ENCODE measurements at places on chromosomes 6 and 20.
A peak's percentile ranks its signal among the peaks of the same experiment; 100 is the strongest.

GRCh38 chr20:6868861-6869260 is 101.4 kb downstream of the BMP2 start:
- no peak for DNase-seq

GRCh38 chr6:41231246-41231645 is 3.1 kb downstream of the TREML4 start:
- no peak for DNase-seq

DNA sequence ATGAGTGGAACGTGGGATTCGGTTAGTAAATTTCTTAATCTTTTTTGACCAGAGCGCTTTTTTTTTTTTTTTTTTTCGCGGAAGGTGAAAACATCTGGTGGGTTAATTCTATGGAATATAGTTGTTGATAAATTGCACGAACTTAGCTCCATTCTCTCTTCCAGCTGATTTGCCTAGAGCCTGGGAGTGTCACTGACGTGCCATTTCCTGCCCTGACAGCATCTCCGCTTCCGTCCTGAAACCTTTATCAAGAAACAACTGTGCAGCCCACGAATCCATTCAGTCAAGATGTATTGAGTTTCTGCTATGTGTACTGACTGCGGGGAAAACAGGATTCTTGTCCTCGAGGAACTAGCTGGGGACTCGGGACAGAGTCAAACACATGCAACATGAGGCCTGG is 59.5 kb upstream of the TGM3 start:
- DNase-seq = no peak

DNA sequence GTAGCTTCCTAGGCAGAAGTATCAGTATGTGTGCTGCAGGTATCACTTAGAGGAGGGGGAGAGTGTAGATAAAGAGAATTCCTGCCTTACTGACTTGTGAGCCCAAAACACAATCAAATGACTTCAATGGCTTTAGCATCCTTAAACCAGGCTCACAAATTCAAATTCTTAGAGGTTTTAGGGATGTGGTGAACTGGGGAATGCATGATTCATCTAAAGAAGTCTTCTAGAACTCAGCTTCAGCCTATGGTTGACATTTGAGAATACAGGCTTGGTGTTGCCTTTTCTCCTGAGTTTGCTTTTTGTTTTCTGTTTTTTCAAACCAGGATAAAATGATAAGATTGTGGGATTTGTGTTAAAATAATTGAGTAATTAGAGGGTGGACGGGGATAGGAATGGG is 14.4 kb downstream of the SNRPC start:
- no peak for DNase-seq

GRCh38 chr6:3899970-3900439 is 50.8 kb downstream of the FAM50B start:
- DNase-seq = no peak

GRCh38 chr20:23096097-23096496 is 10.0 kb upstream of the CD93 start:
- no peak for DNase-seq

DNA sequence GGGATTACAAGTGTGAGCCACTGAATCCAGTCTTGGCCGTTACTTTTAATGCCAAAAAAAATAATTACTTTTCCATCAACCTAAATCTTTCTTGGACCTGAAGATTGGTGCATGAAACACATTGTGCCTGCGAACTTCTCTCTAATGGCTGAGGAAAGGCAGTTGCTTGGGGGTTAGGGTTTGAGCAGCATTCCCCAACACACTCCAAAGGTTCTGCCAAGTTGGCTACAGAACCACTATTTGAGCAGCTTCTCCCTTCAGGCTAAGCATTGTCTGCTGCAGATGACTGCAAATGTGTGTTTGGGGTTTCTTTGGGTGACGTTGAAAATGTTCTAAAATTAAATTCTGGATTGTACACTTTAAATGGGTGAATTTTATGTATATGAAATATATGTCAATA is 6.3 kb upstream of the LBP start:
- DNase-seq = no peak

GRCh38 chr6:169955731-169956437 is 204.5 kb downstream of the ERMARD start:
- DNase-seq = no peak

DNA sequence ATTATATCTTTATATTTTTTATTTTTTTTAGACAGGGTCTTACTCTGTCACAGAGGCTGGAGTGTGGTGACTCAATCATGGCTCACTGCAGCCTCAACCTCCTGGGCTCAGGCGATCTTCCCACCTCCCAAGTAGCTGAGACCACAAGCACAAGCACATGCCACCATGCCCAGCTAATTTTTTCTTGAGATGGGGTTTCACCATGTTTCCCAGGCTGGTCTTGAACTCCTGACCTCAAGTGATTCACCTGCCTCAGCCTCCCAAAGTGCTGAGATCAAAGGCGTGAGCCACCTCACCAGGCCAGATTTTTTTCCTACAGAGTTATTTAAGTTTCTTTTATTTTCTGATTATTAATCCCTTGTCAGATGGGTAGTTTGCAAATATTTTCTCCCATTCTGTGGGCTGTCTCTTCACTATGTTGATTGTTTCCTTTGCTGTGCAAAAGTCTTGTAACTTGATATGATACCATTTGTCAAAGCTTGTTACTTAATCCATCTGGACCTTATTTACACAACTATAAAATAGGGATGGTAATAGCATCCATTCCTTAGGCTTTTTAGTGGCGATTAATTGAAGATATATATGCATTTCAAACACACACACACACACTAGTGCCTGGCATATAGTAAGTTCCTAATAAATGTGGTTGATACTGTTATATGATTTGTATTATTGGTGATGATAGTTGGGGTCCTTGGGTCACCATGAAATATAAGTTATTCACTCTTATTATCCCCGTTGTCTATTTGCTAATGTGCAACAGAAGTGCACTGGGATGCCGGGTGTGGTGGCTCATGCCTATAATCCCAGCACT is 187.1 kb downstream of the BCAS1 start:
- no peak for DNase-seq

- DNase-seq = no peak
These were observed 29.2 kb downstream of the TFEB start for GRCh38 chr6:41705996-41706835.

DNA sequence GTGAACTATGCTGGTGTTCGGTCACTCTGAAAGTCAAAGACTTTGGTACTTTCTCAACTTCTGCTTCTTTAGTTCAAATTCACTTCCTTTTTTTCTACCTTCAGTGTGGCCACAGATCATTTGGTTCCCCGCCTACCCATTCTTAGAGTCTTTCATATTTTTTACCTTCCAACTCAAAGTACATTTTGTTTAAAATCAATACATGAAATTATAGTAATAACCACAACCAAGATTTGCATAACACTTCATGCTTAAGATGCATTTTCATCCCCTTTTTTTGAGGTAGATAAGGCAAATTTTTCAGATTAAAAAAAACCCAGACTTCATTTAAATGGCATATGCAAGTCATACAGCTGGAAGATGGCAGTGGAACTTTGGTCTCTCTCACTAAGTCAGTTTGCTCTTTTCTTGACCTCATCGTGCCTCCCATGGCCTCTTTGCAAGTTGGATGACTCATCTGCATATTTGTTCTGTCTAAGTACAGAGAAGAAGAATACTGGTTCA is 11.9 kb upstream of the CNR1 start:
- DNase-seq = no peak

- no peak for DNase-seq
These were observed 8.0 kb downstream of the TGM2 start for GRCh38 chr20:38156888-38157634.

- DNase-seq = no peak
These were observed 335.3 kb upstream of the NRSN1 start for GRCh38 chr6:23790756-23791155.

DNA sequence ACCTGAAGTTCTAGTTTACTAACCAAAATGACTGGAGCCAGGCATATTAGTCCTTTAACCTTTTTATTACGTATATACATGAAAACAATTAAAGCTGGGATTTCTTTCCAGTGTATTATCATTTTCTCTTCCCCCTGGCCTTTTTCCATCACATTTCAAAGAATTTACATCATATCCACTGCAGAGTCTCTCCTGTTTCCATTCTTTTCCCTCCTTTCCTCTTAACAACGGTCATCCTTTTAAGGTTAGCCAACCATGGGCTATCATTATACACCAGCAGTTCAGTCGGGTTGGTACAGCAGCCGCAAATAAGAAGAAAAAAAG is 104.6 kb downstream of the TFAP2A start:
- DNase-seq = peak; percentile 65

- DNase-seq = no peak
These were observed 31.3 kb upstream of the TRDN start for GRCh38 chr6:123668063-123668462.

- no peak for DNase-seq
These were observed 733.9 kb upstream of the CHD6 start for GRCh38 chr20:42352096-42352495.

GRCh38 chr6:1995636-1996035 is 249.8 kb downstream of the GMDS start:
- no peak for DNase-seq

GRCh38 chr6:39128106-39128505 is 13.1 kb upstream of the SAYSD1 start:
- no peak for DNase-seq

GRCh38 chr20:8777911-8778310 is 291.0 kb upstream of the PLCB4 start:
- DNase-seq = no peak

DNA sequence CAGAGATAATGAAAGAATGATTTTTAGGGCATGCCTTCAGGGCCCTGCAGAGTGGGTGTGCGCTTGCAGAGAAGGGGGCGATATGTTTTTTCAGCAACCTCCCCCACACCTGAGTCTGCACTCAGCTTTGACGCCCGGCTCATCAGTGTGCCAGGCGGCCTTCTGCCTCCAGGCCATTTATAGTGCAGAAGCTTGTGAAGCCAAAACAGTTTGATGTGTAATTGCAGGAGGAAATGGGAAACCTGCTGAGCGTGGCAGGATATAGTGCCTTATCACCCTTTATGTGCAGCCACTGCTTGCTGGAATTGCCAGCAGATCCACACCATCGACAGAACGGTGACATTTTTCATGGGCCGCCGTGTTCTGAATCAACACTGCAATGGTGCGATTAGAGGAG is 178.2 kb downstream of the CDH4 start:
- no peak for DNase-seq

GRCh38 chr6:27474672-27475071 is 1.8 kb upstream of the ZNF184 start:
- no peak for DNase-seq

DNA sequence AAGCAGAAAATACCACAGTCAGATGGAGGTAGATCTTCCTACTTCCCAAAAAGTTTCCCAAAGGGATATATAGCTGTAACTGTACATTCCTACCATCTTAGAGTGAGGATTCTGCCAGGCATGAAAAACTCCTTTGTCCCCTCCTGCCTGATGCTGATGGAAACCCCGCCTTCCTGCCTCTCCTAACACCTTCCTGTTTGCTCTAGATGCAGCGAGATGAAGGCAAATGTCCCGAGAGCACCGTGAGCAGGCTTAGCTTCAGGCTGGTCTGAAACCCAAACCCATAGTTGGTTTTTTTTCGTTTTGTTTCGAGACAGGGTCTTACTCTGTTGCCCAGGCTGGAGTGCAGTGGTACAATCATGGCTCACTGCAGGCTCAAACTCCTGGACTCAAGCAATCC is 55.6 kb downstream of the MYB start:
- no peak for DNase-seq

- no peak for DNase-seq
These were observed 83.1 kb downstream of the MRPL14 start for GRCh38 chr6:44044154-44044539.

DNA sequence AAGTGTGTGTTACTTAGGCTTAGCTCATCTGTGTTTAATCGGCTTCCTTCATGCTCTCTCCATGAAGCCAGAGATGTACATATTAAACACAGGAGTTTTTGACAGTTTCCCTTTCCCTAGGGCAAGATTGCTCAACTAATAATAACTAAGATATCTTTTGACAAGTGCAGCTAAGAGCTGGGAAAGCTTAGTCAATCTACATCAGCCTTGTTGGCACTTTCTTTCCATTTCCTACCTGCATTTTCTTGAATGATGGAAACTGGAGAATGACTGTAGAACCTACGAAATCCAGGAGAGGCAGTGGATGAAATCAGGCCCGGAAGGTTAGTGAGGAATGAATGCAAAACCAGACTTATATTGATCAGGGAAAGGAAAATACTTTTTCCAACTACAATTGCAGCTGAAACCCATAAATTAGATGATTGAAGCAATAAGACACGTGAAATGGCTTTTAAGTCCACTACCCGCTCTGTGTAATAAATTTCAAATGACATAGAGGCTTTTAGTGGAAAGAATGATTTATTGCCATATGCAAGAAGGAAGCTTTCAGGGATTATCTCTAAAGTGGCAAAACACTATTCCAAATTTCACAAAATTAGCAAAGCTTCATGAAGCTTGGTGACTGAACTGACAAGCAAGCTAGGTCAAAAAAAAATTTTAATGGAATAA is 237.2 kb upstream of the ID4 start:
- no peak for DNase-seq

- DNase-seq = no peak
These were observed 27.6 kb downstream of the TINAG start for GRCh38 chr6:54335871-54336270.

- no peak for DNase-seq
These were observed 29.7 kb downstream of the MTRES1 start for GRCh38 chr6:107057679-107058078.

DNA sequence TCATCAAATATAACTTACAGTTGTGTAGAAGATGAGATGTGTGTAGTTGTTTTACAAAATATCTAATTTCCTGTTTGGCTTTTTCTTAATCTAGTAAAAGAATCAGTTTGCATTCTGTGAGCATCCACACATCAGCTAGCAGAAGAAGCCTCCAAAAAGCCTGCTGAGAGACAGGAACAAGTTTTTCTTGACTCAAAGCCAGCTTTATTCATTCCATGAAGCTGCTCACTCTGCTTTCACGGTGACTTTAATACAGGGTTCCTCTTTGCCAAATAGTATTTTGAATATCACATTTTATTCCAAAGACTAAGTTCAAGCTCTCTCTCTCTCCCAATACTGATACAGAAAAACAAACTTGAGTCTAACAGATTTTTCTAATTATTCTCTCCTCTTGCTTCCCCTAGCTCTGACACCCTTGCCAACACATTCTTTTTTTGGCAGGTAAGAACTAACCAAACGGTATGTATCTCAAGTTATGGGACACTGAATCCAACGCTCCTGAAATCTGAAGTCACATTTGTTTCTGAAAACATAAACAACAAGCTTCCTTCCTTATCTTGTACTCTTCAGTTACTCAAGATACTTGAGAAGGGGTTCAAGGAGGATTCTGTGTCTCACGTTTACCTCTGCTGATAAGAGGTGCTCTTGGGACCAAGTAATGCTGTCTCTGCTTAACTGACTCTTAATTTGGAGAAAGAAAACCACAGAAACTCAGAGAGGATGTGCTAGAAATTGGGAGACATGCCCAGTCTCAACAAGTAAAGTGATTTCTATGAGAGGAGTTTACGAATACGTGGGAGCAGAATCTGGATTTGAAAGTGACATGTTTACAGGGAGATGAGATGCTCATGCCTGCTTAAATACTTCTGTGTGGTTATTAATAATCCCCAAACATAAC is 184.2 kb upstream of the SPTLC3 start:
- DNase-seq = no peak

GRCh38 chr6:69026715-69027114 is 391.6 kb downstream of the ADGRB3 start:
- no peak for DNase-seq

GRCh38 chr6:170376386-170377043 is 70.0 kb downstream of the FAM120B start:
- DNase-seq = no peak
